Karpas-422 (cell line): ENCODE measurements at places on chromosomes 12 and 14.

GRCh38 chr12:122987086-122987951 lies 6.8 kb downstream of the ARL6IP4 start:
- DNase-seq = no peak

DNA sequence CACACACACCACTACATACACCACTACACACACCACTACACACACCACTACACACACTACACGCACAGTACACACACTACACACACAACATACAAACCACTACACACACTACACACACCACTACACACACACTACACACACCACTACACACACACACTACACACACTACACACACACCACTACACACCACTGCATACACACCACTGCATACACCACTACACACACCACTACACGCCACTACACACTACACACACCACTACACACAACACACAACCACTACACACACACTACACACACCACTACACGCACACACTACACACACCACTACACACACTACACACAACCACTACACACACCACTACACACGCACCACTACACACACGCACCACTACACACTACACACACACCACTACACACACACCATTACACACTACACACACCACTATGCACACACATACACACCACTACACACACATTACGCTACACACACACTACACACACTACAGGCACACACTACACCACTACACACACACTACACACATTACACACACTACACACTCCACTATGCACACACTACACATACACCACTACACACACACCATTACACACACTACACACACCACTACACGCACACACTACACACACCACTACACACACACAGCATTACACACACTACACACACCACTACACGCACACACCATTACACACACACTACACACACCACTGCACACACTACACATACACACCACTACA lies 12.5 kb downstream of the NOC4L start:
- no peak for DNase-seq

GRCh38 chr12:124939079-124939420 lies 24.6 kb upstream of the UBC start:
- no peak for DNase-seq

DNA sequence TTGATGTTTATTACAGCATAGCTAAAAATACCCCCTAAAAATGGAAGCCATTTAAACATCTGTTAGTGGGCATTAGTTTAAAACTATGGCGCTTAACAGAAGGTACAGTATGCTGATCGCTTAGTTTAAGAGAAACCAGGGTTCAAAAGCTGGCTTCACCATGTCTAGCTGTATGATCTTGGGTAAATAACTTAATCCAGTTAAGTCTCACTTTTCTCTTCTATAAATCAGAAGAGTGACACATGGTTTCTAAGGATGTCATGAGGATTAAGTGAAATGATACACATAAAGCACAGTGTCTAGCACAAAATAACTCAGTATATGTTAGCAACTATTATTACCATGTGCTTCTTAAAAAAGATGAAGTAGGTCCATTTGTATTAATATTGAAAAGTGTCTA lies 38.7 kb downstream of the STK38L start:
- no peak for DNase-seq

DNA sequence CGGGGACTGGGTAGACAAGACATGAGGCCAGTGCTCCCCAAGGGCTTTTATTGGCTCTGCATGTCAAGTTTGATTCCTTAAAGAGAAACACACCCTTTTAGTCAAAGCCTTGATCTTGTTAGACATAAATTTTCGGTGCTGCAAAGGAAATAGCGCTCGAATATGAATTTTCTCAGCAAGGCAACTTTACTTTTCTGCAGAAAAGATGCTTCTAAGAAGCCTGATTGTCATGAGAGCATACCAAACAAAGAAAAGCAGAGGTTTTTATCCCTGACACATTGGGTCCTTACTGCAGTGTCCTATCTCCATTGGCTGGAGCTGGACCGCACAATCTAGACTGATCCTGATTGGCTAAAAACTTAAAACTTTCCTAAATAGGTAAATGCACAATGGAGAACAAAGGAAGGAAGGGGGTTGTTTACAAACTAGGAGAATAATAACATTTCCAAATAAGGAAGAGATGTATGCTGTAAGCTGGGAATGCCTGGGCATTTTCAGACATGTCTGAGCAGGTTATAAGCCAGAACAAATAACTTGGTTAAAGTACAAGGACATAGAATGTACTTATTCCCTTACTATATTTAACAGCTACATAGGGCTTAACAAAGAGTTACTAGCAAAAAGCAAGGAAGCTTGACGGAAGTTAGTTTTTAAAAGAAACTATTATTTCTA lies 17.2 kb downstream of the TXNRD1 start:
- DNase-seq = no peak
